ENCODE measurements at places on chromosomes 7 and 10.

DNA sequence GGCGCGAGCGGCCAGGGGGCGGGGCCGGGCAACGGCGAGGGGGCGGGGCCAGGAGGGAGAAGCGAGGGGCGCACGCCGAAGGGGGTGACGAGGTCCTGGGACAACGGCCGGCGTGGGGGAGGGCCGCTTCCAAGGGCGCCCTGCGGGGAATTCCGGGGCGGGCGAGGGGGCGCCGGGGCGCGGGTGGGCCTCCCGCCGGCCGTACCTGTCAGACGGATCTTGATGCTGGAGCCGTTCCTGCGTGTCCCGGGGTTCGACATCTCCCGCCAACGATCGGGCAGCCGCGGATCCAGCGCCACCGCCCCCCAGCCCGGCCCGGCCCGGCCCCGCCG lies 421 bp downstream of the SMURF1 start:
- DNase-seq: no peak

GRCh38 chr10:112708461-112708860 lies 241.6 kb upstream of the TCF7L2 start:
- no peak for DNase-seq

DNA sequence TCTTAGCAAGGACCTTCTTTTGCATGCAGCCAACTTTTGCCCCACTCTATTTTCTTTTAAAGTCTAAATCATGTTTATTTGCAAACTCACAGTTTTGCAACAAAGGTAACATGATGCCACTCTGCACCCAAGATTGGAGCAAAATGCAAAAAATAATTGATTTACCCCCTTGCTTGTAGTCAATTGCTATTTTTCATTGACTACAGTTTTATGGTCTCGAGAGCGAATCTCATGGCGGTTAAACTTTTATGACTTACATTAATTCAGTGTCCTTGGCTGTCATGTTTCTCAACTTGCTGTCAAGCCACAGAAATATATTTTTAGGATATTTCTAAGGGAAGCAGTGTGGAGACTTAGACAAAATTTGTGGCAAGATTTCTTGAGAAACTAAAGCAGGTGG lies 110.0 kb upstream of the JCAD start:
- DNase-seq: no peak

- no peak for DNase-seq
These were observed 13.2 kb upstream of the TRA2A start for GRCh38 chr7:23544913-23545354.

DNA sequence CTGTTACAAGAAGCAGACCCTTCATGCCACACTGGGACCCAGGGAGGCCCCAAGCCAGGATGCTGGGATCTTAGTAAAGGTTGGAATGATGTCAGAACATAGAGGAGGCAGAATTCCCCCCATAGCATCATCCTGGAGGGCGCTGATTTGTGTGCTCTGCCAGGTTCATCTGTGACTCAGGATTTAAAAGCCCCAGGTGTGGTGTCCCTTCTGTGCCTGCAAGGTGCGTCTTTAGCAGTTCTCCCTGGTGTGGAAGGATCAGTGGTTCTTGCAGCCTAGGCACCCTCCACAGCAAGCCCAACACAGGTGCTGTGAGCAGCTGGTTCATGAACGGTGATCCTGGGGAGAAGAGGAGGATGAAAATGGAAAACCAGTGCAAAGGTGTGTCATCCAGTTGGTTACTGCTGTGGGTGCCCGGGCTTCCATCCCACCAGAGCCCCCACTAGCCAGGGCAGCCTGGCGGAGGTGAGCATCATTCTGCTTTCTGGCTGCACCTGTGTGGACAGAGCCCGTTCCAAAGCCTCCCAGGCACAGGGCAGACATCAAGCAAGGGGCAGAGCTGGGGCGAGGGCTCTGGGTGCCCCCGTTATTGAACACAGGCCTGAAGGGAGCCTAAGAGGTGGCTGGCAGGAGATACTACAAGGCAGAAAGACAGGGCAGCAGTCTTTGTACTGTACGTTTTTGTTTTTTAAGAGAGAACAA lies 49.5 kb downstream of the IKZF1 start:
- DNase-seq: no peak

GRCh38 chr10:52308251-52309031 lies 5.6 kb upstream of the DKK1 start:
- no peak for DNase-seq

DNA sequence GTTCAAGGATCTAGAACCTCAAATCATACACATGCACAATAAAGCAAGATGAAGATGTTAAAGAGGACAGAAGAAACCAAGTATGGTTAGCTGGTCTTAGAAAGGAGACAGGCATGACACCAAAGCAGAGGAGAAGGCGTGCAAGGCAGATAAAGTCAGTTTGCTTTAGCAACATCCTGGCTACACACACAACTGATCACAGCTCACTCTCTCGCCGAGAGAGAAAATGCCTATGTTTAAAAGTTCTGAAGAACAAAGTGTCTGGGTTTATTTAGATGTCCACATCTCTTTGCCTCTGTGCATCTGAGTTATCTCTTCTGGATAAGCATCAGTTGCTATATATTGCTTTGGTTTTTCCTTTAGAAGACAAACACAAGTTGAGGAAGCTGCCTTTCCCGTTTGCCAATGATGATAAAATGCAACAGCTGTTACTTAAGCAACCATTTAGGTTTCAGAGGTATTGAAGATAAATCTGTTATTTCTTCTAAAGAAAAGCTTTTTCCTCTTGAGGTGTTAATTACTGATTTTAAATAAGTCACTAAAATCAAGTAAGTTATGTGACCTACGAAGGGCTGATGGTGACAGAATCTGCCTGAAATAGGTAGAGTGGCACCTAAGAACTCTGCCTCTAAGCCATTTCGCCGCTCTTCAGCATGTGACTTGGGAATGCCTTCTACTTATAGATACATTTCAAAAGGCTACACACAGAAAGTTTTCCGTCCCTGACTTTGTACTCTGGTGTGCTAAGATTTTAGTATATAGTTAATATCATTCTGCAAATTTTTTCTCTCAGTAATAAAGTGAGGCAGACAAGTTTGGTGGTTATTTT lies 146.2 kb upstream of the ASAH2 start:
- DNase-seq: no peak

GRCh38 chr10:30433306-30433729 lies 666 bp upstream of the MAP3K8 start:
- peak; percentile 24 for DNase-seq

DNA sequence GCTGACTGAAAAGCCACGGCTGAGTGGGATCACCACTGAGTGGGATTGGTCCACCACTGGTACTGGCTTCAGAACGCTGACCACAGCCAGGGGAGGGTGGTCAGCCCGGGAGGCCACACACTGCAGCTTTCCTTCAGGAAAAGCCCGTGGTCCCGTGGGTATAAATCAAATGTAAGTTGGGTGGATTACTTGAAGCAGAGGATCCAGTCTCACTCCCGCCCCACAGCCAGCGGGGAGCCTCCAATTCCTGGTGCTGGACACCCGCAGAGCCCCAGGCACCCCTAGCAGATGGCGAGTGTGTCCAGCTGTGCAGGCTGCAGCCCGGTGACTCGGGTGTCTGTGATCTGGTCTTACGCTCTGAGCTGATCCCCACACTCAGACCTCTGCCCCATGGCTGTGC lies 231.1 kb upstream of the ZNF32 start:
- DNase-seq: no peak

- DNase-seq: no peak
These were observed 25.4 kb upstream of the ZNF107 start for GRCh38 chr7:64640504-64640903.

GRCh38 chr10:96208271-96208670 lies 63.1 kb downstream of the BLNK start:
- DNase-seq: no peak

DNA sequence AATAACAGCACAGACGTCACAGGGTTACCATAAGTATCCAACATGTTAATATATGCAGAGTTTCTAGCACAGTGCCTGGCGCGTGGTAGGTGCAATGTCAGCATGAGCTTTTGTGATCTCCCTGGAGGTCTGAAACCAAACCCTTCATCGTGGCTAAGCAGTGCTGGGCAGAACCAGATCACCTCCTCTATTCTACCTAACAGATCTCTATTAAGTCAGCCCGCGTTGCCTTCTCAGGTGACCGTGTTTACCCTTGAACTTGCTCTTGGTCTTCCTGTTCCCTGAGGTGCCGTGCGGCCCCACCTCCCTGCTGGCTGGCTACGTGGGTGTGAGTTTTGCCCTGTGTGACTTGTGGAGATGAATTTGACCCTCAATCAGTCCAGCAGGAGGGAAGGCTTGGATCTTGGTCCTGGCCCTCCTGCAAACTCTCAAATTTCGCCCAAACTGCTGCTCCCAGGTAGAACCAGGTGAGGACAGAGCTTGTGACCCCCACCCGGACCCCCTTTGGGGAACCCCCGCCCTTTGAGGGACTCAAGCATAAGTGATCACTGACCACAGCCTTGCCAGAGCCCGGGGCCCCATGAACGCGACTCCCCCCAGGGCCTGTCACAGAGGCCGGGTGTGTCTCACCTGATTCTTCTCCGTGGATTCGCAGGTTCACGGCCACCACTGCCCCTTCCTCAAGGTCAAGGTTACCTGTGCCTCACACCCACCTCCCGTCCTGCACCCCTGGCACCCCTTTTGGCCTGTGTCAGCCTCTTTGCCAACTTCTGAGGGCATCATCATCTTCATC lies 54.2 kb downstream of the ELFN1 start:
- no peak for DNase-seq

GRCh38 chr10:20688797-20689544 lies 208.1 kb downstream of the NEBL start:
- no peak for DNase-seq
